ENCODE measurements at places on chromosomes 16 and 17.

GRCh38 chr16:57635266-57636097, 7.1 kb downstream of the ADGRG1 start:
- no peak for DNase-seq

- no peak for DNase-seq
Observed at GRCh38 chr17:67421869-67422273, 44.8 kb downstream of the PITPNC1 start.

DNA sequence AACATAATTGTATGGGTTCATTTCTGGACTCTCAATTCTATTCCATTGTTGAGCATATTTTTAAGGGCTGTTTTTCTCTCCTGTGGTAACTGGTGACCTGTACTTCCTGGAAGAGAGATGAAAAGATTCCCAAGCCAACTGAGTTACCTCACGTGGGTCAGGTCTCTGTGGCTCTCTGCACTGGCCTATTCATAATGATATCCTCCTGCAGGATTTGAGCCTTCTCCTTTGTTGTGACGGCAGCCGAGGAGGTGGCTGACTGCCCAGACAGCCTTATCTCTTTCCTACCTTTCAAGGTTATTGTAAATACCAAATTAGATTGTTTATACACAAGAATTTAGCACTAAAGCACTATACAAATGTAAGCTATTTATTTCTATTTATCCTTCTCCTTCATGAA, 2.7 kb upstream of the ACE start:
- no peak for DNase-seq

GRCh38 chr17:33779234-33779591, 475.9 kb upstream of the CCL2 start:
- DNase-seq = no peak

GRCh38 chr16:64269756-64270155, 852.1 kb downstream of the CDH11 start:
- DNase-seq = no peak

DNA sequence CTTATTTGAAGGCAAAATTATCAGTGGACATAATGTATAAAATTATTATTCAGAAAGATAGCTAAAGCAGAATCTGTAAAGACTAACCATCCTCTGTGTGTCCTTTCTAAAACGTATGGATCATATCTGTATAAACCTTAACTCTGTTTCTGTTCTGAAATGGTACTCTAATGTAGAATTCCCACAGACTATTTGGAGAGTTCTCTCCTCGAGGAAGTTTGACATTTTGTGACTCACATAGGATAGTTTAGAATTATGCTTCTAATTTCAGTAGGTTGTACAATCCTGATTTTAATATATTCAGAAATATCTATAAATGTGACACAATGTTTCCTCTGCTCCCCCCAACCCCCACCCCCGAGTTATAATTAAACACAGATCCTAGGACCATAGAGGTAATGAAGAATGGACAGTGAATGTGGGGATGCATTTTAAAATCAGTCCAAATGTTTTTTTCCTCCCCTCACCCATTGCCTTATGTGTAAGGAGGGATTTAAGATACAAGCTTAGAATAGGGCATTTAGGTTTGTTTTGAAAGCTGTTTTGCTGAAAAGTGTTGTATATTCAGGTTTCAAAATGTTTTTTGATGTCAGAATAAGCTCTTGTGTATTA, 66.8 kb downstream of the BCAS3 start:
- DNase-seq = no peak

GRCh38 chr17:36939802-36940312, 2.6 kb downstream of the LHX1 start:
- DNase-seq = no peak

DNA sequence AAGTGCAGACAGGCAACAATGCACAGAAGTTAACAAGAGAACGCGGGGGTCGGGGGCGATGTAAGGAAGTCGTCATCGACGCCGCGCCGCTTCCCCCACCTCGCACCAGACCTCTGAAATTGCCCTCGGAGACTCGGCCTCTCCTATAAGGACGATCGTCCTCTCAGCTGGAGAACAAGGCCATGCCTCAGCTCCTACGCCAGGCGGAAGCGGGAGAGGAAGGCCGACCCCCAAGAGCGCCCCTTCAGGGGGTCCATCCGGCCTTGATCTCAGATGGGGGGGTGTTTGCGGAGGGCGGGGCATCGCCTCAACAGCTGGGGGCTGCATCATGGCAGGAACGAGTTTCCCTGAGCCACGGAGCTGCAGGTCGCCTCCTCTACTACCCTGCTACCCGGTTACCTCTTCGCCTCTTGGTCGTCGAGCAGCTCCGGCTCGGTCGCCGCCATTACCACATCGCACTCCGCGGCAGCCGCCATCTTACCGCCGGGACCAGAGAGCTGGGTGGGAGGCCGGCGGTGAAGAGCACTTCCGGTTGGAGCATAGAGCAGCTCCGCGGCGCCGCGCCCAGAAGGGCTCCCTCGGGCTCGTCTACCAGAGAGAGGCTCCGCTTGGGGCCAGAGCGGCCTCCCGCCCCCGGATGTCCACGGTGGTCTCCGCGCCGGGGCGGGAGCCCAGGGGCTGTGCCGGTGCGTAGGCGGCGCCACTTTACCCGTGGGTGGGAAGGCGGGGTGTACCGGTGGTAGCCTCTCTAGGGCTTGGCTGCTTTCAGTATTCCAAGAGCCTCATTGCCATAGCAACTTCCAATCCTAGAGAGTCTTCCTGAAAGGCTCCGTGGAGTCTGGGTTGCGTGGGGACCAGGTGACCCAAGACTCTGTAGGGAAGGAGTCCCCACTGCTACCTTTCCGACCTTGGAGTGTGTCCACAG, at the start of gene DNAJC7:
DNAJC7 (minus strand) TSS at position 499 of the 925 bp plus-strand sequence; CDS start at position 476, 23 bp downstream.
- peak; percentile 79 for DNase-seq

GRCh38 chr16:48184681-48185080, 28.9 kb upstream of the ABCC12 start:
- no peak for DNase-seq

GRCh38 chr17:61683466-61683865, 92.4 kb upstream of the NACA2 start:
- DNase-seq = no peak

DNA sequence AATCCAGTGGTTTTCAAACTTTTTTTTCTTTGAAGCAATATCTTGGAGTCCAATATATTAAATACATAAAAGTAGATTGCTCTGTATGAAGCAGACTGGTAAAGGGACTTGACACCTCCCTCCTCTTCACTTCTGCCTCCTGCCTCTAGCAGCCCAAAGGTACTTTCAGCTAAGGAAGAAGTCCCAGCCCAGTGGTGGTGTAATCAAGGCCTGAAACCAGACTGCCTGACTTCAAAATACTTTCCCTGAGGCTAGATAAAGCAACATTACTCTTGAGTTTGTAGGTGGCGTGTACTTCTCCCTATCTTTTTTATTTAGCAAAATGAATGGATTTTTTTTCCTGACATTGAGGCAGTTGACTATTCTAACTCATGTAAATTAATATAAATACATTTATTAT, 122.4 kb upstream of the TMEM97 start:
- no peak for DNase-seq

GRCh38 chr17:2392252-2393173, 8.3 kb downstream of the MNT start:
- DNase-seq = peak; percentile 94

DNA sequence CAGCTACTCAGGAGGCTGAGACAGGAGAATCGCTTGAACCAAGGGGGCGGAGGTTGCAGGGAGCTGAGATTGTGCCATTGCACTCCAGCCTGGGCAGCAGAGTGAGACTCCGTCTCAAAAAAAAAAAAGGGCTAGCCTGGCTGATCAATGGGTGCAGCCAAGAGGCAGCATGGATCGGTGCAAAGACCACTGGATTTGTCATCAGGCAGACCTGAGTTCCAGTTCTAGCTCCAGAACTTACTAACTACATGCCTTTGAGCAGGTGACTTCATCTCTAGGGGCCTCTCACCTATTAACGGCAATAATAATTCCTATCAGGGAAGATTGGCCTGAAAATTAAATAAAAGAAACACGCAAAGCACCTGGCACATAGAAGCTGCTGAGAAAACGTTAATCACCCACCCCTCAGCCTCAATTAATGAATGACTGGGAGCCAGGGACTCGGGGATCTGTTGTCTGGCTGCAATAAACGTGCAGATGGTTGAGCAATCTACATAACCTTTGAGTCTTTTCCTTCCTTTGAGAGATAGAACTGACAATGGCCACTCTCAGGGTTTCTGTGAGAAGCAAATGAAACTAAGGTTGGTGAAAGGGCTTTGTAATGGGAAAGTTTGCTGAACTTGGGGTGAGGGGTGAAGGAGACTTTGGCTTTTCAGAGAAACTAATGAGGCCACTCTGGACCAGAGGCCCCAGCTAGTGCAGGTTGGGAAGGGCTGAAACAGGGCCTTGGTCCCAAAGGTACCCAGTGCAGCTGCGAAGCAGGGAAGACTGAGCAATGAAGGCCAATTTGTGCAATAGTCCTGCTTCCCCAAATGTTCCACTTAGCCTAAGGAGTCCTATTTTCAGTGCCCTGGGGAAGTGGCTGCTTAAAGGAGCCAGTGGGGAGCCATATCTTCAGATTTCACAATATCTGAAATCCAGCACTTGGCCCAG, 7.6 kb downstream of the SEZ6L2 start:
- DNase-seq = no peak

DNA sequence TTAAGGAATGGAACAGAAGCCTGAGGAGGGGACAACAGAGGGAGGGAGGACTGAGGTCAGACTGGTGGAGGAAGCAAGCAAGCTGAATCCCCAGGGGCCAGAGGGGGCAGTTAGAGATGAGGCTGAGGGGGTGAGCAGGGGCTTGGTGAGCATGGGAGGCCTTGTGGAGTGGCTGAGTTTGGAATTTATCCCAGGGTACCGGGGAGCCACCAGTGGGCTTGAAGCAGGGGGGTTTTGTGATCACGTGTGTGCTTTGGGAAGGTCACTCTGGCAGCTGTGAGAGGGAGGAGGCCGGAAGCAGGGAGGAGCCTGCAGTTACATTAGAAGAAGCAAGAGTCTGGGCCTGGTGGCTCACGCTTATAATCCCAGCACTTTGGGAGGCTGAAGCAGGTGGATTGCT, 9.8 kb upstream of the CTCF start:
- DNase-seq = no peak

DNA sequence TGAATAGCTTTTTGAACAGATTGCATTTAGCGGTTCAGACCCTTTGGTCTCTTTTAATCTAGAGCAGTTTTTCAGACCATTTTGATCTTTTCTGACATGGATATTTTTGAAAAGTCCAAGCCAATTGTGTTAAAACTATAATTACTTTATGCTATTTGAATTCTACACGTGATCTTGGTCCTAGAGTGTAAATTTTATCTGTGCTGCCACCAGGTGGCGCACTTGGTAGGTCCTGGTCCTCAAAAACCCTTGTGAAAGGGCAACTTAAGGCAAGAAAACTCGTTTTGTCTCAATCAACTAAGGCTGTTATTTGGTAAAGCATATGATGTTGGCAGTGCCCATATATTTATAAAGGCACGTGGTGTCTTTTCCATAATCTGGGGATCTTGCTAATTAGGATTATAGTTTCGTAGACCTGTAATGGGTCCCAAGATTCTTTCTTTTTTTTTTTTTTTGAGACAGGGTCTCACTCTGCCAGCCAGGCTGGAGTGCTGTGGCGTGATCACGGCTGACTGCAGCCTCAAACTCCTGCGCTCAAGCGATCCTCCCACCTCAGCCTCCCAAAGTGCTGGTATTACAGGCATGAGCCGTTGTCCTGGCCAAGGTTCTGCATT, 43.9 kb upstream of the TEX2 start:
- peak; percentile 27 for DNase-seq

GRCh38 chr17:3802461-3803307, 1.7 kb upstream of the ITGAE start:
- DNase-seq = no peak

GRCh38 chr17:28975031-28975430, 23.7 kb upstream of the PHF12 start:
- no peak for DNase-seq

GRCh38 chr17:42566883-42567573, at the start of gene MLX:
TSS of gene MLX (plus strand) at chr17:42567100. CDS start at chr17:42567125, 25 bp downstream.
- DNase-seq = peak; percentile 77

DNA sequence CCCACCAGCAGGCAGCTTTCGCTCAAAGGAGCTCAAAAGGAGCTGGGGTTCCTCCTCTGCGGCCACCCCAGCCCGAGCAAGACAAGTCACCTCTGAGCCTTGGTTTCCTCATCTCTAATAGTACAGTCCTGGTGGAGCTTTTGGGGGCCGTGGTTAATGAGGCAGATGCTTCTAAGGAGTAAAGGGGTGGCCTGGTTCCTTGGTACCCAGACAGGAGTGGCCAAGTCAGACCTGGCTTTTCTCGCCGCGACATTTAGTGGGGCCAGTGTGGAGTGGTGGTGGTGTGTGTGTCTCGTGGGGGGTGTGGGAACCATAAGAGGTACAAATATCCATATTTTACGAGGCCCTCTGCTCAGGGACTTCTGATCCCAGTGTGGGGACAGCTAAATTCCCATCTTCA, 6.7 kb downstream of the FOXF1 start:
- no peak for DNase-seq

GRCh38 chr16:981695-982144, at the start of gene SOX8:
TSS of gene SOX8 (plus strand) at chr16:981770. CDS start at chr16:981923, 153 bp downstream.
- peak; percentile 45 for DNase-seq

GRCh38 chr17:55577687-55578086, 66.4 kb upstream of the SMIM36 start:
- no peak for DNase-seq

- no peak for DNase-seq
Observed at GRCh38 chr17:46097497-46097896, 95.7 kb downstream of the KANSL1 start.
